ENCODE measurements at places on chromosomes 6 and 20. TPM values are rescaled to one million over a fixed set of nuclear protein-coding genes. Genes with fewer than 3 reads are reported as not detected.
A peak's percentile ranks its signal among the peaks of the same experiment; 100 is the strongest.

- ATAC-seq, result no peak
These were observed 16.8 kb downstream of the SCML4 start for GRCh38 chr6:107807196-107807811.

DNA sequence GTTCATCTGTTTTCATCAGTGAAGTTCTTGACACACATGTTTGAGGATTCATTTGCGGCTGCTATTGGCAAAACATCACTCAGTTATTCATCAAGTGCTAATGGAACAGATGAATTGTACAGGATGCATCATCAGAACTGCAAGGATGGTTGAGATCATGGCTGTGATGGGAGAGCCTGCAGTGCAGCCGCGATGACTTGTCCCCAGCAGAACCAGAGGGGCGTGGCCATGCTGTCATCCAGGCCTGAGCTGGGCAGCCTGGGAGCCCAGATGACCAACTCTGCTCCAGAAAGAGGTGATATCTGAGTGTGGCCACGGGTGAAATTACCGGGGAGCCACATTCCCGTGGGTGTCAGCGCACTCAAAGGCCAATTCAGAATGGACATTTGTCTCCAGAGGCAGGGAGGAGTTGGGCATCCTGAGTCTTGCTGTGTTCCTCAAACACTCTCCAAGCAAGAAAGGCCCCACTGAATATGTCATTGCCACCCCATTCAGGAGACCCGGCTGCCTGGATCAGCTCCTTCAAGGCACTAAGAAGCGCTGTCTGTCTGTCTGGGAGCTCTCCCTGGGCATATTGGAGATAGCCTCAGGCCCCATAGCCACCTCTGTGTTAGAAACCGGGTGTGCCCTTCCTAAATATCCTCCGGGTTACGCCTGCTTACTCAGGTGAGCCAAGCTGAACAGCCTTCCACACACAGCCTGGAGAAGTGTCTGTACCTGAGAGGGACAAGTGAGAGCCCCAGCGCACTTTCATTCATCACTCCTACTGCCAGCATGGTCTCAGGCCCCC, 66.7 kb downstream of the SYNDIG1 start:
- ATAC-seq, result no peak

DNA sequence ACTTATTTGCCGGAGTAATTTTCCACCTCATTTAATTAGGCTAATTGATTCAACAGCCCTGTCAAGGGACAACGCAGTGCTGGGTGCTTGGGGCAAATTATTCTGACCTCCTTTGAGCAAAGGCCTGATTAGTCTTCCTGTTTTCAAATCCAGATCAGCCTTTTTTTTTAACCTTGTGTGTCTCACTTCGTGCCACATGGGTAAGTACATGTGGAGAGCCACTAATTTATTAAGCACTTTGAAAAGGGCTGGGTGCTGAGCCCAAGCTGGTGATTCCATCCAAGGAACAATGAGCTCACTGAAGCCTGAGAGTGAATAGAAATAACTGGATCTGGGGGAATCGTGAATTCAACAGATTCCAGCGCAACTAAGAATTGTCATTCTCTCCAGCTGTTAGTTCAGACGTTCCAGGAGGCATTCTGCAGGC, 229.3 kb downstream of the CLIC5 start:
- no peak for ATAC-seq

DNA sequence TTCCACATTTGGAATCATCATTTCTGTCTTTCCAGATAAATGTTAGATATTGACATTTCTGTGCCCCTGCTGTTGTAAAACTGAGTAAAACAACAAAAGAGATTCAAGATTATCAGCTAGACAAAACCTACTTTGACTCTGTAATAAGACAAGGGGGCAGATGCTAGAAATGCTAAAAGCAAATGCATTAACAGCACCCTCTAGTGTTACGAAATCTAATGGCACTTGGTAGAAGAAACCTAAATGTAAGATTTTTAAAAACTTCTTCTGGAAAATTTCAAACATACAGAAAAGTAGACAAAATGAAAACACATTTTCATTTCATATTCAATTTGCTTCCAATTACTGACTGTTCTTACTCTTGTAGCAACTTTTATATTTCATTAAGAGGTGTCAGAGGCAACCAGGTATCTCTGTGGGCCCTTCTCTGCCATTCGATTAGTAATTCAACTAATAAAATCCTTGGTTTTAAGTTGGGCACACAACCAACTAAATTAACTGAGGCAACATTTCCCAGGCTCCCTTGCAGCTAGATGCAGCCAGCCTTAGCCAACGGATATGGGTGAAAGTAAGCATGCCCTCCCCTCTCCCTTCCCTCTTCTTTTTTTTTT, 45.0 kb downstream of the SLC23A2 start:
- ATAC-seq, result no peak

DNA sequence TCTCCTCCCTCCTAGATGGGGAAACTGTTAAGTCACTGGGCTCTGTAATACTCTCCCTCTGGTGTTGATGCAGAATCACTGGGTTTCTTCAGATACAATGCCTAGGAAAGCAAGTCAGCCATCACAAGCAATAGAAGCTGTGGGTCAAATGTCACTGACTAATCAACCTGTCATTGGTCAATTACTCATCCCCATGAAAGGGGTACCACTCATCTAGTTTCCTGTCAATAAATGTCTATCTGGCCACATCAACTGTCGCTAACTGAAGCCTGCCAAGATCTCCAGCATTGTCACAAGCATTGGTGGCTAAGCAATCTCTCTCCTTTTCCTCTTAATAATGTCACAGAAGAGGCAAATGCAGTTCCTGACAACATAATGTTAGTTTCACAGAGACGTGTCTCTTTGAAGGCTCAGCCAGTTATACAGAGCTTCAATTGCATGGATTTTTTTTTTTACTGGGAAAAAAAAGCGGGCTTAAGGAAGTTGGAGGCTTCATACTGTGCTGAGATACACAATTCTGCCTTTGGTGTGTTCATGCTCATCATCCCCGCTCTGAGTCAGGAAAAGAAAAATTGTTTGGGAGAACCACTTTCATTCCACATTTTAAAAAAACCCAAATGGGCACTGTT, 355.9 kb downstream of the BTBD9 start:
- no peak for ATAC-seq

DNA sequence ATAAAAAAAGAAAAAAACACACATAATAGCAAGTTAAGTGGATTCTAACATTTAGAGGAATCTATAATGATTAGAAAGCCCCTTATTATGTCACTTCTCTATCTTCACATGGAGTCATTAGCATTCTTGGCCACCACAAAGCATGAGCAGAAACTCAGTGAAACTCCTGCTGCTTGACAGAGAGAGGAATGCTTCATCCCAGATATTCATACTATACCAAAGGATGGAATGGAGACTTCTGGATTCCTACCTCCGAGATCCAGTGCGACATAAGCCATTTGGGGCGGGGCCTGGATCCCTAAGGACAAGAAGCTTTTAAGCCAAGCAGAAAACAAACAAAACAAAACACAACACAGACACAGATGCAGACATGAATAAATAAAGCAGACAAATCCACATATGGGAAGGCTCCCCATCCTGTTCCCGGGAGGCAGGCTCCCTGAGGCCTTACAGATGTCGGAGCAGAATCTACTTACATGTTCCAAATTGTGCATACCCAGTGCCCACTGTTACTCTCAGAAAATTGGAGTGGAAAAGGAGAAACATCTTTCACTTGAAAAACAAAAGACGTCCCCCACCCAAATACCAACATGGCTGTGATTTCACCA, 727.3 kb downstream of the MAFB start:
- no peak for ATAC-seq

- ATAC-seq, result no peak
These were observed 3.5 kb downstream of the RNASET2 start for GRCh38 chr6:166952567-166953486.

GRCh38 chr6:123744840-123745239, 58.8 kb upstream of the NKAIN2 start:
- no peak for ATAC-seq

DNA sequence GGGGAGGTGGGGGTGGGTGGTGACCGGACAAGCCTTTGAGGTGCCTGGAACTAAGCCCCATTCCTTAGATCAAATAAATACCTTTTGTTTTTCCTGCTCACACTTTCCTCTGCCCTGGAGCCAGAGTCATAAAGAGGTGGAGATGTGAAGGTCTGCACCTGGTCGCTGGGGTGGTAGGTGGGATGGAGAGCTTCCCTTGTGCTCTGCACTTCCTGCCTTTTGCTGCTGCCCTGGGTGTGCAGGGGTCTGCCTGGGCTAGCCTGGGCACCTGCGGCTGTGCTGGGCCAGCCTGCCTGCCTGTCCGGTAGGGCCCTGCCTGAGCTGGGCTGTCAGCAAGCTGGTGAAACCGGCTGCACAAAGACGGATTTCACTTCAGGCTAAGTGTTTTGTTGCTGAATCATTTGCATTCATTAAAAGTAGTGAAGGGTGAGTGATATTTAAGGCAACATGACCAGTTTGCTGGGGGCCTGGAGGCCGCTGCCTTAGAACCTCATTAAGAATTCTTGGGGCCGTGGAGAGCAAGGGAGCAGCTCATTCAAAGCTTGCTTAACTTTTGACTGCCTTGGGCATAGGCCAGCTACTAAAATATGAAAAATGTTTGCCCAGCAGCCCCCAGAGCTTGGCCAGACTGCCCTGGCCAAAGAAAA, 20.5 kb downstream of the PTK7 start:
- no peak for ATAC-seq

- ATAC-seq, result no peak
These were observed 332.8 kb downstream of the CDH4 start for GRCh38 chr20:61584851-61585250.

DNA sequence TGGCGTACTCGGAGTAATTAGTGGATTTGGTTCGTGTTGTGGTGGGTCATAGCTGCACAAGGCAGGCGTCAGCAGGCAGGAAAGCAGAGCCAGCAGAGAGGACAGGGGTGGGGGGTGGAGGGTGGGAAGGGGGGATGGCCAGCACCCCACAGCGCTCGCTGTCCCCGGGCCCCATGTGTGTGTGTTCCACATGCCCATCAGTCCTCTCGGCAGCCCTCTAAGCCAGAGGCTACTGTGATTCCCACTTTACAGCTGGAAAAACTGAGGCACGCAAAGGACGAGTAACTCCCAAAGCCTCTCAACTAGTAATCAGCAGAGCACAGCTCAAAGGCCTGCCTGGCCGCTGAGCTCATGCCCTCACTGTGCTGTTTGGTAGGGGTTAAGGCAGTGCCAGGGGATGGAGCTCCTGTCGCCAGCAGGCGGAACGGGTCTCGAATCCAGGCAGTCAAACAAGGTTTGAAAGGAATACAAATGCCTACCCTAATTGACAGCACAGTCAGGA, 175.2 kb downstream of the ZDHHC14 start:
- no peak for ATAC-seq

GRCh38 chr6:169558774-169559441, 142.9 kb downstream of the WDR27 start:
- no peak for ATAC-seq

GRCh38 chr20:51562332-51563173, 20.0 kb upstream of the NFATC2 start:
- peak; percentile 84 for ATAC-seq

GRCh38 chr6:97712751-97713150, 429.7 kb upstream of the MMS22L start:
- ATAC-seq, result no peak

DNA sequence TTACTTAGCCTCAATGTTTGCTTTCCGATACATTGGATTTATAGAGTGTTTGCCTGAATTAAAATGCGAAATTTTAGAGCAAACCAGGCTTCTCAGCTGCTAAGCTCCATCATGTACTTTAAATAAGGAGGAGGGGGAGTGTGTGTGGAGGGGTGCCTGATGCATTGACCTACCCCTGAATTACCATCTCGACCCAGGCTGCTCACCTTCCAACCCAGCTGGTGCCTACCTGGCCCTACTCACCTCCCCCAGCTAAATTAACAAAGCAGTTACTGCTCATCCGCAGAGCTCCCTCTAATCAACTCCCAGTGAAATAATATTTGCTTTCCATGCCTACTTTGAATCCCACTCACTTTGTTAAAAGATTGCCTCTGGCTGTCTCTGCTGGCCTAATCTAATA, 544.5 kb downstream of the MAFB start:
- no peak for ATAC-seq

DNA sequence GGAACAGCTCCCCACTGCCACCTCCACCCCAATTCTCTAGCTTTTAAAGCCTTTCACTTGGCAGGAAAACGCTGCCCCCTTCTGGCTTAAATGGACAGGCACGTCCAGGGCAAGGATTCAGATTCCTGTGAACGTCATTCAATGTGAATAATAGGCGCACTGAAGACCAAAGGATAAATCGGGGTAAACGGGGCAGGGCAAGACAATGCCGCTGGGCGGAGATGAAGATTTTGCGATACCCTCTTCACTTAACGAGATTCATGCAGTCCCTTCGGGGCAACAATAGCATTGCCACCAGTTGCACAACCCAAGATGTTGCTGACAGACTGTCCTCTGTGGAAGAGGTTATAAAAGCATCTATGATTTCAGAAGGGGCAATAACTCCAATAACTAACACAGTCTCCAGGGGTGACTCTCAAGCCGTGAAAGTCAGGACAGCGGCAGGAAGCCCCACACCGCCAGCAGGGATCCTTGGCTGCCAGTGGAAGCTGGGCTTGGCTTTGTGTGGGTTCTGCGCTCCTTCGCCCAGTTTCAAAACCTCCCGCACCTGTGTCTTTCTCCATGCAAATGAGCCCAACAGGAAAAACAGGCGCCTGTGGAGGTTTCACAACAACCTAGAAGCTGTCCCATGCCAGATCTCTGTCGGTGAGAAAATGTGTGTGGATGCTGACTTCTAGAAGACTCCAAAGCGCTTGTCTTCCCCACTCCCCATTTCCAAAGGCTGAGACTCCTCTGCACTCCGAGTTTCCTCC, 291.8 kb downstream of the BMP7 start:
- ATAC-seq, result no peak

- no peak for ATAC-seq
These were observed 17.8 kb upstream of the BLCAP start for GRCh38 chr20:37545516-37545915.

DNA sequence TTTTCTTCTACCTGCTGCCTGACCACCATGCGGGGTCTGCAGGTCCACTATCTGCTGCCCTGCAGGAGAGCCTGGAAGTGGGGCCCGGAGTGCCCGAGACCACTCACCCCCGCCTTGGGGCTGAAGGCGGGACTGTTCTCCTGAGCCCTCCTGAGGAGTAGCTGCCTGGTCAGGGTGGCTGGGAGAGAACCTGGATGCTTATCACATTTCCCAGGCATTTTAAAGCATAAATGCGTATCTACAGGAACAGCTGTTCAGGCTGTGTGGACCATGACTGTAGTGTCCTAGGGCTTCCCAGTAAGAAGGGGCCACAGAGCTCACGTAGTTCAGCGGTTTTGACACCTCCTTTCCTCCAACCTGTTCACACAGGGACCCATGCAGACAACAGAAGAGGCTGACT, 123.3 kb downstream of the AGPAT4 start:
- ATAC-seq, result no peak

HLA-DMB gene
- 8.3 TPM for total RNA-seq

C20orf144 gene
- not detected for total RNA-seq

AGPAT1 gene
- total RNA-seq, result 45.6 TPM

FOXF2 gene
- 81.6 TPM for total RNA-seq

PTK7 gene
- total RNA-seq, result 5.6 TPM

TFAP2D gene
- total RNA-seq, result not detected

OVOL2 gene
- not detected for total RNA-seq

OR12D3 gene
- total RNA-seq, result not detected

SAMD10 gene
- total RNA-seq, result 0.62 TPM

BMP2 gene
- total RNA-seq, result 5.3 TPM

NOTCH4 gene
- 10.9 TPM for total RNA-seq

TSHZ2 gene
- total RNA-seq, result 13.9 TPM

Data from gastroesophageal sphincter (tissue), 4 donors.